ENCODE measurements at places on chromosomes 6 and 20.

DNA sequence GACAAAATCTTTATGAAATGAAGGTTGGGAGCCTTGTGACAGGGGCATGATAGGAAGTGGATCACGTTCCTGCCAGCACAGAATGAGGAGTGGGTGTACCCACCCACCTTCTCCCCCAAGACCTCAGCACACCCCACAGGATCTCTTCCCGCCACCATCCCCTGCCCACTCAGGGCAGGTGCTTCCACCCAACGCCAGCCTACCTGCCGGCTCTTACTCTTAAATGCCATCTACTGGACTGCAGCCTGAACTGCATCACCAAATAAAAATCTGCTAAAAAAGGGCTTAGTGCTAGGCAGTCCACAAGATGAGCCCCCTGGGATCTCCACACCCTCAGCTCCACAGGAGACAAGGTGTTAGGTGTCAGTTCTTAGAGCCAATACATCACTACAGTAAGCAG, 20.6 kb downstream of the DTNBP1 start:
- no peak for DNase-seq

DNA sequence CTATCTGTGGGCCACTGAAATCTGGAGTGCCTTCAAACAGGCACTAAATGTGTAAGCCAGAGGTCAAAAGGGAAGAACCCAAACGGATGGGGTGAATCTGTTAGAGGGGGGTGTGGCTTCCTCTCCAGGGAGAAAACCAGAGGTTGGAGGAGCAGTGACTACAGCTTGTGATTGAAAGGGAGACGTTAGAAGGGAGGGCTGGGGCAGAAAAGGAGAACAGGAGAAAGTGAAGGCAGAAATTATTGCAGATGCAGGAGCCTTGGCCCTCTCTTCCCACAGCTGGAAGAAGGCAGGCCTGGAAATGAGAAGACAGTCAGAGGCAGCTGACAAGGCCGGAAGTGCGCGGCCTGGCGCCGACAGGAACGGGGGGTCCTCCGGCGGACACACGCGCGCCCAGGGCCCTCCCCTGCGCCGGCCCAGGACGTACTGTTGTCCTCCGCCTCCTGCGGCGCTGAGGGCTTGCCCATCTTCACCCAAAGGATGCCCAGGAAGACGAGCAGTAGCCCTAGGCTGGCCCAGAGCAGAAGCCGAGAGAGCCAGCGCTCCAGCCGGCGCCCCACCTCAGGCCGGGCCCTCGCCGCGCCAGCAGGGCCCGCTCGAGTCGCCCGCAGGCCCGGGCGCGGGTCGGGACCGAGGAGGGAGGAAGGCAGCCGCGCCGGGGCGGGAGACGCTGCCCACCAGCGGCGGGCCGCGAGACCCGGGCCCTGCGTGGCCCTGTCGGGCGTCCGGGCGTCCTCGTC, 806 bp downstream of the LEMD2 start:
- DNase-seq = peak; percentile 72

DNA sequence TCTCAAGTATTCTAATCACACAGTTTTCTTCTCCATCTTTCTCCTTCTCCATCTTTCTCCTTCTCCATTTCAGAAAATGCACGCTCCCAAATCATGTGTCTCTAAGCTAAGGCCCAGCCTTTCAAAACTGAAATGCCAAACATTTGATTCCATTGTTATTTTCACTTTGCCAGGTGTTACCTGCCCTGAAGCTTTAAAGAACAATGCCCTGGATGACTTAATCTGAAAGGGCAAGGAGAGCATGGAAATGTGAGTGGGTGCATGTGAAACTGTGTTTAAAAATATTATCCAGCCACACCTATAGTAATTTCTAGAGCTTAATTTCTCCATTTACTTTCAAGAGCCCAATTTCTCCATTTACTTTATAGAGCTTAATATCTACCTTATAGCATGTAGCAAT, 42.4 kb upstream of the GCLC start:
- no peak for DNase-seq

GRCh38 chr20:53883098-53883911, 187.1 kb downstream of the BCAS1 start:
- DNase-seq = no peak

- DNase-seq = peak; percentile 57
Measured at GRCh38 chr6:157381631-157382621, 936 bp downstream of the ZDHHC14 start.

- peak; percentile 35 for DNase-seq
Measured at GRCh38 chr6:126307849-126308248, 32.1 kb upstream of the CENPW start.

DNA sequence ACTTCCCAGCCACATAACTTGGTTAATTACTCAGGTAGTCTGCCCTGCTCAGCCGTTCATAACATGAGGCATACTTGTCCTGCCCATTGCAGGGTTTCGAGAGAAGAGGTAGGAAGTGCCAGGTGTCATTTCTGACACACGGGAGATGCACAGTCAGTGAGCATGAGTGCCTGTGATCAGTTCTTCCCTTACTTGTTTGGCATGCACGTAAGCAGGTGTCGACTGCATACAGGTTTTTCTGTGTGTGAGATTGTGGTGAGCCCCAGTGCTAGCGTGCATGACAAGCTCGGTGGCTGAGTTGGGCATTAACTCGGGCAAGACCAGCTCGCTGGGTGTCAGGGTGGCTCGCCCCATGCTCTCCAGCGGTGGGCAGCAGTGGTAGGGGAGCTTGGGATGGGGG, 51.2 kb upstream of the SLC22A1 start:
- DNase-seq = no peak

DNA sequence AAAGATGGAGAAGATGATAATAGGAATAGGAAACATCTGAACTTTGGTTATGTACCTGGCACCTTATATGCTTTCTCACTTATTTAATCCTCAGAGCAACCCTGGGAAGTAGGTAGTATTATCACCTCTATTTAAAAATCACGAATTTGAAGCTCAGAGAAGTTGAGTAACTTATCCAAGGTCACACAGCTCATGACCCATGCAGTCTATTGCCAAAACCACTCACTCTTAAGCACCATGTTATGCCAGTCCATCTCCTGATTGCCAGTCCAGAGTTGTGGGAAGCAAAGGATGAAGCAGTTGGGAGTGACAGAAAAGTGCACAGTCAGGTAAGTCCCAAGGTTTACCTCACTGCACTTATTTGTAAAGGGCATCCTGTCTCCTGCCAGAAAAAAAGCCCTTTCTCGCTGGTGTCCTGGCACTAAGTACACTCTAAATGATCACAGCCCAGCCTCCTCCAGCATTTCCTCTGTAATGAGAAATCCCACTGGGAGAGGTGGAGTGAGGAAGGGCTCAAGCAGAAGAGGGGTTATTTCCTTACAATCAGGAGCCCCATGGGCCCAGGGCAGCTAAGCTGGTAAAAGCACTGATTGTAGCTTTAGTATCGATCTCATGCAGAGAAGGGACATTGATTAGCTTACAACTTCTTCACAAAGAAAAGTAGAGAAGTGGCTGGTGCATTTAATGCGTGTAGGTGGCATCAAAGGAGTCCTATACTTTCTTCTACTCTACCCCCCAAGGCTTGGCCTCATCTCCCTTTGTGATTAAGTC, 21.3 kb upstream of the SCGN start:
- DNase-seq = no peak

DNA sequence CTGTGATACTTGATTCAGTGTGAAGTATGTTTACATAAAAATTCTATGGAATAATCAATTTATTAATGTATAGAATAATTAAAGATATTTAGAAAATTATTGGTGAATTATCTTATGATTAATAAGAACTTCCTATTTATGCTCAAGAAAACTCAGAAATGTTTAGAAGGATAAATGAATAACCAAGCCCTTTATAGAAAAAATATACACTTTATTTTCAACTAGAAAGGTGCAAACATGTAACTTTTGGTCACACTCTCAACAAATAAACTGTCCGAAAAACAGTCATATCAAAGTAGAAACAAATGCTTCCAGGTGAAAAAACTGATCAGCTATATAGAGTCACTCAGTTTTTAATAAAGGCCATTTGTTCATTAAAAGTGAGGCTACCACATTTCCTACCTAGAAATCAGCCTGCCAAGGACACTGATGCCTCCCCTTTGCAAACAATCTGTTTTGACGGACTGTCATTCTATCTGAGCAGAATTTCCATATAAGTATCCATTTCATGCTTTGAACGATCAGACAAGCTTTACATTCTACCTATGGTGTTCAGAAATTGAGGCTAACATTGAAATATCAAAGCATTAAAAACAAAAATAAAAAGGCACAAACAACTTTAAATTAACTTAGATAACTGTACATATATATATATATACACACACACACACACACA, 3.0 kb downstream of the CCN2 start:
- no peak for DNase-seq

Measured in BE2C (cell line).